B cell (primary cell): ENCODE measurements at places on chromosomes 13 and 19. TPM values are rescaled to one million over a fixed set of nuclear protein-coding genes. Genes with fewer than 3 reads are reported as not detected.

The NRTN gene
- 0.36 TPM in 1 of 2 replicates, not detected in the other for total RNA-seq

The ZNF491 gene
- 1.7 and 2.4 TPM in 2 replicates for total RNA-seq

The ZNF441 gene
- total RNA-seq, result 43.5 and 45.3 TPM in 2 replicates

The ZNF865 gene
- total RNA-seq, result 22.7 TPM in 2 replicates

The IL4I1 gene
- total RNA-seq, result 3.1 and 3.9 TPM in 2 replicates

The ZNF563 gene
- 6.1 and 7.3 TPM in 2 replicates for total RNA-seq

The C5AR2 gene
- 0.25 and 0.58 TPM in 2 replicates for total RNA-seq

The CGB8 gene
- not detected in 2 replicates for total RNA-seq

The SARS2 gene
- 32.0 and 38.1 TPM in 2 replicates for total RNA-seq

The PRODH2 gene
- total RNA-seq, result not detected in 2 replicates

DNA sequence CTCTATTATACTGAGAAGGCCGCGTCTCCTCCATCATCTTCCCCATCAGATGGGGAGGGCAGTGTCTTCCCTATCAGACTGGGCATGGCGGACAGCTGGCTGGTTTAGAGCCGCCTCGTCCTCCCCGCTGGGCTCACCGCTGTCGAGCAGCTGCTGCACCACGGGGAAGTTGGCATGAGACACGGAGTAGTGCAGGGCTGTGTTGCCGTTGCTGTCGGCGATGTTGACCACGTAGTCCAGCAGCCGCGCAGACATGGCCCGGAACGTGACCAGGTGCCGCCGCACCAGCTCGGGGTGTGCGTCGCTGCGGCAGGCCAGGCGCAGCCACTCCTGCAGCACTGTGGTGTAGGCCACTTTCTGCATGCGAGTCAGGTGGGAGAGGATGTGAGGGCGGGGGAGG, 18.8 kb upstream of the SPC24 start:
- H3K4me3 ChIP-seq, result no peak overlapping the region
- DNase-seq, result no peak
- peaks cover under 1% of the 10 kb centered on the region for H3K4me1 ChIP-seq
- H3K27me3 ChIP-seq, result peaks cover 10% of the 10 kb centered on the region

DNA sequence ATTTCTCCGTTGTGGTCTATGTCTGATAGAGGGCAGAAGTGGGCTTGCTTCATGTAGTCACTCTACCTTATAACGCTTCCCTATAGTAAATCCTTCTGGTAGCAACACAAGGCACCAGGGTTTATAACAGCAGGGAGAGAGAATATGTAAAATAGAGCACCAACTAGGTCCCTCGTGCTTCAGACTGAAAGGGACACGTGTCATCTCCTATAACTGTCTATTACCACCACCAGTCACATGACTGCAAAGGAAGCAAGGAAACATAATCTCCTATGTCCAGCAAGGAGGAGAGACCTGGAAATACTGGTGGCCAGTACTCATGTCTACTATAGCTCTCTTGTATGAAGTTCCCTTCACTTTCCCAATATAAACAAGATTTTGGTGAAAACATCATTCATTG, 79.2 kb downstream of the SLAIN1 start:
- no peak overlapping the region for H3K27ac ChIP-seq
- no peak overlapping the region for H3K4me3 ChIP-seq
- H3K4me1 ChIP-seq, result no peaks in the 10 kb centered on the region
- no peaks in the 10 kb centered on the region for H3K36me3 ChIP-seq
- H3K27me3 ChIP-seq, result no peaks in the 10 kb centered on the region

- H3K27me3 ChIP-seq, result no peaks in the 10 kb centered on the region
- no peak overlapping the region for H3K27ac ChIP-seq
- peaks cover 8% of the 10 kb centered on the region for H3K4me1 ChIP-seq
- no peaks in the 10 kb centered on the region for H3K36me3 ChIP-seq
Observed at GRCh38 chr13:40343550-40344269, 322.7 kb downstream of the FOXO1 start.

DNA sequence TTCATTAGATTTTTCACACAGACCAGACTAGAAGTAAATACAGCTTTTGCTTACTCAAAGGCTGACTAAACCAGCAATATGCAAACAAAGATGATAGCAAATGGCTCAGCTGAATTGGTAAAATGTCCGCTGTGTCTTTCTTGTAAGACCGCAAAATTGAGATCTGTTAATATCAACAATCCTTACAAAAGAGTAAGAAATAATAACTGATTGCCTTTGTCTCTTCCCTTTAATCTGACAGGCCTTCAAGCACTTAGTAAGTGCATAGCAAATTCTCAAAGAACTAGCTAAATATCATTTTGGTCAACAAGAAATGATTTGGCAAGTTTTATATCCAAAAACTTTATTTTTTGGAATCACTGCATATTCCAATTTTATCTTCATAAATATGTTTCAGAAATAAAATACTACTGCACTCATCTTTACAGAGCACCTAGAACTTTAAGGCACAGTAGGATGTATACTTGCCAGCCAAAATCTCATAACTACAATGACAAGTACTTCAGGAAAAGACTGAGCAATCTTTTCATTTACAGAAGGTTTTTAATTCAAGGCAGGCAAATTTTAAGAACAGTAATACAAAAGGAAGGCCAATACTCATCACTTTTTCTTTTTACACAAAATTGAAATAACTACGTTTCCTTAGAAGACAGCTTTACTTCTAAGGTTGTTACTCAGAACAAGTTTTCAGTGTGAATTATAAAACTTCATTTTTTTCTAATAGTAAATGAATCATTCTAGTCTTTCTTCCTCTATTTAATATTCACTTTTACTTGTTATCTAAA, 1.1 kb downstream of the ELF1 start:
- peaks cover 40% of the 10 kb centered on the region for H3K4me1 ChIP-seq
- H3K27ac ChIP-seq, result peak overlapping the region; percentile 96
- H3K4me3 ChIP-seq, result peak overlapping the region; percentile 72
- peak; percentile 47 for DNase-seq
- no peaks in the 10 kb centered on the region for H3K27me3 ChIP-seq

- no peak for DNase-seq
- no peaks in the 10 kb centered on the region for H3K27me3 ChIP-seq
- H3K36me3 ChIP-seq, result no peaks in the 10 kb centered on the region
- no peak overlapping the region for H3K4me3 ChIP-seq
- no peak overlapping the region for H3K27ac ChIP-seq
Observed at GRCh38 chr19:29155683-29156082, 57.3 kb downstream of the UQCRFS1 start.

GRCh38 chr13:40143106-40143505, 487.6 kb downstream of the COG6 start:
- H3K27me3 ChIP-seq, result no peaks in the 10 kb centered on the region
- no peak overlapping the region for H3K4me3 ChIP-seq
- no peak overlapping the region for H3K27ac ChIP-seq
- DNase-seq, result no peak
- H3K36me3 ChIP-seq, result no peaks in the 10 kb centered on the region

GRCh38 chr13:50400035-50400726, 384.9 kb downstream of the KCNRG start:
- no peak for DNase-seq
- no peaks in the 10 kb centered on the region for H3K27me3 ChIP-seq
- H3K4me1 ChIP-seq, result no peaks in the 10 kb centered on the region

- no peaks in the 10 kb centered on the region for H3K27me3 ChIP-seq
- no peak for DNase-seq
- no peaks in the 10 kb centered on the region for H3K36me3 ChIP-seq
- H3K4me3 ChIP-seq, result no peak overlapping the region
- H3K4me1 ChIP-seq, result peaks cover 43% of the 10 kb centered on the region
- H3K27ac ChIP-seq, result no peak overlapping the region
Observed at GRCh38 chr19:14354445-14354844, 26.8 kb upstream of the ADGRE5 start.

GRCh38 chr19:40363069-40363468, 14.6 kb downstream of the PLD3 start:
- H3K36me3 ChIP-seq, result no peaks in the 10 kb centered on the region
- peaks cover 10% of the 10 kb centered on the region for H3K4me1 ChIP-seq

DNA sequence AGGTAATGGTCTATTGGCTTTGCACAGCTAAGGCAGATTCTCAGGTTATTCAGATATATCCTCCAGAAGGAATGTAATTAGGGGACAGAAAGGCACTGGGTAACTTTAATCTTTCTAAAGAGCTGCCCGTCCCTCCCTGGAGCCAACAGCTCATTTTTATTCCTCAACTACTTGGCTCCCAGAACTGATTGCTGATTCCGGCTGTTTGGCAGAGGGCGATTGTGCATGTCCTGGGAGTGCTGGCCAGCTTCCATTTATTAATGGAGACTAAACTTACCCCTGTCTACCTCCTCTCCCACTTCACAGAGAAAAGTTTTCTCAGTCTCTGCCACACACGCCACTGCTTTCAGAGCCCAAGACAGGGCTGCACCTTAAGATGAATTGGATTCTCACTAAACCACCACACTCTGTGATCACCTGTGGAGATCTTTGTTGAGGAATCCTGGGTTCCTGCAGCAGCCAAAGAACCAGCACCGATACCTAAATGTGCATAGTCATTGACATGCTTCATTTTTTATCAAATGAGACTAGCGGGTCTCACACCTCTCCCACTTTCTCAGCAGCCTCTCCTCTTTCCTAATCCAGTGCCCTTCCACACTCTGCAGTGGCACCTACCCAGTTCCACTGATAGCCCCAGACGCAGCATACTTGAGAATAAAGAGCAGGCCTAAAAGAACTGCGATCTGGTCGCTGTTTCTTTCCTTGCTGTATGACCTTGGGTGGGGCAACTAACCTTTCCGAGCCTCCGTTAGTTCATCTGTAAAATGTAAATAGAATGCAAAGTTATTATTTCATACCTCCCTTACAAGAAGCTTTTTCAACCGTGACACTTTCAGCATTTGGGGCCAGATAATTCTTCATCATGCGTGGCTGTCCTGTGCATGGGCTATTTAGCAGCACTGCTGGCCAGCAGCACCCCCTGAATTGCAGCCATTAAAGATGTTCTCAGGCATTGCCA, 648.7 kb downstream of the UQCRFS1 start:
- no peaks in the 10 kb centered on the region for H3K36me3 ChIP-seq
- no peak overlapping the region for H3K4me3 ChIP-seq
- no peak overlapping the region for H3K27ac ChIP-seq
- H3K27me3 ChIP-seq, result no peaks in the 10 kb centered on the region

DNA sequence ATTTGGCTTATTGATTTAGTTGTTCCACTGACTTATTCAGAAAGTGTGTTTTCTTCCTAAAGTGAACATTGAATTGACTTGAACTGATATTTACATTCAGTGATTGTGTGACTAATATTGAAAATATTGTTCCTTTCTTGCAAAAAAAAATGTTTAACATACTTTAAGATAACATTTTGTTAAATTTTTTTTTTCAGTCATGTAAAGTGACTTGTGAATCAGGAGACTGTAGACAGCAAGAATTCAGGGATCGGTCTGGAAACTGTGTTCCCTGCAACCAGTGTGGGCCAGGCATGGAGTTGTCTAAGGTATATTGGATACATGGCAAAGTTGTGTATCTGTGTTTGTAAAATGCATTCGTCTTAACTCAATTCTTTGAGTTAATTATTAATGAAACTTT, 22.9 kb downstream of the TNFRSF19 start:
- no peak for DNase-seq
- H3K36me3 ChIP-seq, result no peaks in the 10 kb centered on the region
- H3K27me3 ChIP-seq, result peaks cover 10% of the 10 kb centered on the region
- no peak overlapping the region for H3K4me3 ChIP-seq
- H3K4me1 ChIP-seq, result no peaks in the 10 kb centered on the region

GRCh38 chr19:47436712-47437401, 17.5 kb upstream of the MEIS3 start:
- H3K36me3 ChIP-seq, result no peaks in the 10 kb centered on the region
- no peak overlapping the region for H3K27ac ChIP-seq
- peaks cover 15% of the 10 kb centered on the region for H3K27me3 ChIP-seq
- H3K4me1 ChIP-seq, result peaks cover 6% of the 10 kb centered on the region
- no peak overlapping the region for H3K4me3 ChIP-seq
- peak; percentile 84 for DNase-seq

DNA sequence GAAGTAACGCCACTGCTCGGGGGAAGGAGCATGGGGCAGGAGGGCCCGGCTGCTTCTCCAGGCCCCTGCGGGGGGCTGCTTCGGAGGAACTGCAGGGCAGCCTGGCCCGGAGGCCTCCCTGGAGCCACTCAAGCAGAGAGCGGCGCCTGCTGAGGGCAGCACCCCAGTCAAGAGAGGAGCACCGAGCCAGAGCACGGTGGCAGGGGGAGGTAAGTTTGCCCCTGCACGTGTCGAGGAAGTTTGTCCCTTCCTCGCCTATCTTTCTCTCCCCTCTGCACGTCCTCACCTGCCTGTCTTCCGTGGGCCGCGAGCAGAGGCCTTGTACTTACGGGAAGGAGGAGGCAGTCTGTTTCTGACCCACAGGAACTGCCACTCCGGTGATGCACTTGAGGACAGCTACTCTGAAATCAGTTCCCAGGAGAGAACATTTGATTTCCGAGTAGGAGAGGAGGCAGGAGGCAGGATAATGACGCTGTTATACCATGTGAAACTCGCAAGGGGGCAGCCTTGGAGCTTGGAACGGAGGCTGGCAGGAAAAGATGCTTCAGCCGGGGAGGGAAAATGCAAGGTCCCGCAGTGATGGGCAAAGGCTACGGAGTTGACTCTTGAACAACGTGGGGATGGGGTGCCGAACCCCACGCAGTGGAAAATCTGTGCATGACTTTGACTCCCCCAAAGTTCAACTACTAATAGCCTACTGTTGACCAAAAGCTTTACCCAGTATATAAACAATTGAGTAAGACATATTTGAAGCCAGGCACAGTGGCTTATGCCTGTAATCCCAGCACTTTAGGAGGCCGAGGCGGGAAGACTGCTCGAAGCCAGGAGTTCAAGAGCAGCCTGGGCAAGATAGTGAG, 5.0 kb downstream of the FFAR1 start:
- H3K36me3 ChIP-seq, result no peaks in the 10 kb centered on the region
- peak; percentile 86 for DNase-seq
- no peak overlapping the region for H3K4me3 ChIP-seq

GRCh38 chr13:109126891-109127641, 497.7 kb downstream of the MYO16 start:
- no peak overlapping the region for H3K4me3 ChIP-seq
- H3K27ac ChIP-seq, result no peak overlapping the region
- no peaks in the 10 kb centered on the region for H3K36me3 ChIP-seq
- H3K4me1 ChIP-seq, result peaks cover 11% of the 10 kb centered on the region
- DNase-seq, result no peak

DNA sequence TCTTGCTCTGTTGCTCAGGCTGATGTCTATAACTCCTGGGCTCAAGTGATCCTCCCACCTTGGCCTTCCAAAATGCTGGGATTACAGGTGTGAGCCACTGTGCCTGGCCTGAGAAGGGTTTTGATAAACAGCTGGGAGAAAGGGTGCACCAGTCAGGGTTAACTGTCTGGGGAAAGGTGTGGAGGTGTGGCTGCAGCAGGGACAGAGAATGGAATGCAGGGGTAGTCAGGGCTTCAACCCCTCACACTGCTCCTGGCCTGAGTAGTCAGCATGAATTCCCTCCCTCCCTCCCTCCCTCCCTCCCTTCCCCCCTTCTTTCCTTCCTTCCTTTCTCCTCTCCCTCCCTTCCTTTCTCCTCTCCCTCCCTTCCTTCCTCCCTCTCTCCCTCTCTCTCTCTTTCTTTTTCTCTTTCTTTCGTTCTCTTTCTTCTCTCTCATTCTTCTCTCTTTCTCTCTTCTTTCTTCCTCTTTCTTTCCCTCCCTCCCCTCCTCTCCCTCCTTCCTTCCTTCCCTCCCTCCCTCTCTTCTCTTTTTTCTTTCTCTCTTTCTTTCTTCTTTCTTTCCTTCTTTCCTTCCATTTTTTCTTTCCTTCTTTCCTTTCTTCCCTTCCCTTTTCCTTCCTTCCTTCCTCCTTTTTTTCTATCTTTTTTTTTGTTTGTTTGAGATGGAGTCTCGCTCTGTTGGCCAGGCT, 16.0 kb downstream of the MYO1F start:
- no peak overlapping the region for H3K27ac ChIP-seq
- DNase-seq, result no peak
- no peaks in the 10 kb centered on the region for H3K4me1 ChIP-seq
- H3K27me3 ChIP-seq, result no peaks in the 10 kb centered on the region
